ENCODE measurements at places on chromosomes 7 and 10.

DNA sequence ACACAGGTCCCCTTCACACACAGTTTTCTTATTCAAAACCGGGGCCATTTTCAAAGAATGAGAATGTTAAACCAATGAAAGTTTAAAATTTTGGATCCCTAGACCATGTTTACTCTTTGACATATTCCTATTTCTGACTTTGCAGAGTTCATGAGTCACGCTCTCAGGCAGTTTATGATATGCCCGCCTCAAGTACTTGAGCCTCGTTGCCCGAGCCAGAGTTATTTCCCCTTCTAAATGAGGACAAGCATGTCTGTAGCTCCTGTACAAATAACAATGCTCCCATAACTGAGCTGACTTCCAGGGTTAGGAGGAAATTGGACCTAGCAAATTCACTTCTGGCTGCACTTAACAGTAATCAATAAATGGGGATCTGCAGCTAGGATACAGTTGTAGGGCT, 87.9 kb upstream of the PDE1C start:
- DNase-seq, result no peak

DNA sequence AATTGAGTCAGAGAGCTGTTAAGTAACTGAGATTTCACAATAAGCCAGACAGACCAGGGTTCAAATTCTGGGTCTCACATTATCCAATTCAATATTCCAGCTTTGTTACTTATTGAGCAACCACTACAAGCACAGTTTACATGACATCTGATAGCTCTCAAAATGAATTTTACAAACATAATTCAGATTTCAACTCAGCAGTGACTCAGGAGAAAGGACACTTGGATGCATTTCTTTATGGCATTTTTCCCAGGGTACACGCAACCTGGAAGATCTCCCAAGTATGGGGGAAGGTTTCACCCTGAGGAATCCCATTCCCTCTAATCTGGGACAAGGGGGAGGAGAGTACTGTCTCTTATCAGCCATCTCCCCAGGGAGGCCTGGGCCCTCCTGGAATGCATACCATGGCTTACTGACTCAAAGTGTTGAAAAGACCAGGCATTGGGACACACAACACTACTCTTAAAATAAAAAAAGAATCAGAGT, 102.4 kb downstream of the CFTR start:
- DNase-seq, result peak; percentile 82

GRCh38 chr10:131553121-131553520, 241.6 kb upstream of the TCERG1L start:
- no peak for DNase-seq

DNA sequence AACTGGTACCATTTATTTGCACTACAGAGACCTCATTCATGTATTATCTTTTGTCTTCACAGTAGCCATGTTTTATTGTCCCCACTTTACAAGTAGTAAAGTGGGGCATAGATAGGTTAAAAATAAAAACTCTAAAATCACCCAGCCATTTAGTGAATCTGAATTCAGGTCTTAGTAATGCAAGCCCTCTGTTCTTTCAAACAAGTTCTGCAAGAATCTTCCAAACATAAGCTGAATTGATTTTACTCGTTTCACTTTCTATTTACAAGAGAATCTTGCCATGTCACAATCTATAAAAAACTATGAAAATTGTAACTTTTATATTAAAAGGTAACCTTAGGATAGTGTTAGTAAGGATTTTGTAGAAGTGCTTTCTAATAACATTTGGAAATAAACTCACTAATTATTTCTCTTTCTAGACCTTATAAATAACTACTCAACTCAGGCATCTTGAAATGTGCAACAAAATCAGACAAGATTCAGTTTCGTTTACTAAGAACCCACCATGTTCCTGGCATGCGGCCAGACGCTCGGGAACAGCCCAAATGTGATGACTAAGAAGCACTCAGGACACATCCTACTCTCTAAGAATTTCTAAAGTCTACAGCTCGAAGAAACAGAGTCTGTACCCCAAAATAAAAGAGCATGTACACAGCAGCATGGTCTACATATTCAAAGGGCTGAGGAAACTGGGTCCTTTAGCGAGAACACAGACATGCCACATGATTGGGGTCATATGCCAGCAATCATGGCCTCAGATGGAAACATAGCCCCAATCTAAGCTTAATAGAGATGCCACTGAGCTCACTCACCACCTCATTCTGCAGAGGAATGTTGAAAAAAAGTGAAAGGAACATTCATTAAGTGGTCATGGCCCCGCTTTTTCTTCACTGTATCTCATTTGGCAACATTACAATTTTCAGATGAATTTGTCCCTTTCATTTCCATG, 167.6 kb downstream of the AMPH start:
- DNase-seq, result no peak

GRCh38 chr7:97357459-97357858, 240.0 kb downstream of the SDHAF3 start:
- no peak for DNase-seq

- no peak for DNase-seq
Observed at GRCh38 chr10:68428396-68429104, 21.5 kb upstream of the RUFY2 start.

DNA sequence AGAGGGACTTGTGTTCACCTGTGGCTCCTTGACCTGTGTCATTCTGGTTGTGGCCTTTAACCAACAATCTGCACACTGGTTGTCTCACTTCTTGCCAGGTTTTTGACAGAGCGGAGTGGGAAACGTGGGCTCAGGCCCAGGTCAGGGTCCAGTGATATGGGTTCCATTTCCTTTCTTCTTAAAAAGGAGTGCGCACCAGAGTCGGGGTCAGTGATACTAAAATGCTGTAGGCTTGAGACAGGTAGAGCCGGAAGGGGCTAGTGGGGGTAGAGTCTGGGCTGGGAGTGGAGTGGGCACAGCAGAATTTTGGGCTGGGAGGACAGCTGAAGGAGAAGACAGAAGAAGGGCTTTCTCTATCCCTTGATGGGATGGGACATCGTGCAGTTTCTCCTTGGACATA, 61.2 kb downstream of the SH2D4B start:
- DNase-seq, result no peak

Data from HCEC 1CT (cell line).